Right atrium auricular region (tissue), 2 donors: ENCODE measurements at places on chromosomes 1 and 21. TPM values are rescaled to one million over a fixed set of nuclear protein-coding genes. Genes with fewer than 3 reads are reported as not detected.
A peak's percentile ranks its signal among the peaks of the same experiment; 100 is the strongest.

- DNase-seq: no peak
- no peaks in the 10 kb centered on the region for H3K27me3 ChIP-seq
- H3K27ac ChIP-seq: no peak overlapping the region
- no peaks in the 10 kb centered on the region for H3K36me3 ChIP-seq
These were observed 90.5 kb downstream of the LIPI start for GRCh38 chr21:14120091-14120734.

SYTL1 gene
- total RNA-seq: 1.8 TPM

DNA sequence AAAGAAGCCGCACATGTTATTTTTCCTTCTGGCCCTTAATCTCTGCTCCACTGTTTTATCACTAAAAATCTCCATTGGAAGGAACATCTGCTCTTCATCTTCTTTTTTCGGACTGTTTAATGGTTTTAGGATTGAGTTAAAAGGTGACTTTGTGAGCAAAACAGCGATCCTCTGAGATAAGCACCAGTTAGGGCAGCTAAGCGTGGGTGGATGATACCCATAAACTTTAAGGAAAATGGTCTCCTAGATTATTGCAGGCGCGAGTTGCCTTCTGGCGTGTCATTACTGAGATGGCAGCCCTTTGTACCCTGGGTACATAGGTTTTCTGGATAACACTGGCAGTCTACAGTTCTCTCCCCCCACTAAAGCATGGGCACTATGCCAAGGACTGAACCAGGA, 44.0 kb upstream of the HMGB4 start:
- H3K27me3 ChIP-seq: no peaks in the 10 kb centered on the region
- peak; percentile 4 for DNase-seq
- H3K36me3 ChIP-seq: no peaks in the 10 kb centered on the region
- H3K27ac ChIP-seq: no peak overlapping the region
- no peak overlapping the region for H3K4me3 ChIP-seq
- no peaks in the 10 kb centered on the region for H3K4me1 ChIP-seq

- H3K27me3 ChIP-seq: no peaks in the 10 kb centered on the region
- H3K4me3 ChIP-seq: no peak overlapping the region
- peak overlapping the region; percentile 39 for H3K27ac ChIP-seq
These were observed 36.0 kb downstream of the NUAK2 start for GRCh38 chr1:205285381-205286101.

SELENON gene
- 34.2 TPM for total RNA-seq

SPAG17 gene
- not detected for total RNA-seq

DNA sequence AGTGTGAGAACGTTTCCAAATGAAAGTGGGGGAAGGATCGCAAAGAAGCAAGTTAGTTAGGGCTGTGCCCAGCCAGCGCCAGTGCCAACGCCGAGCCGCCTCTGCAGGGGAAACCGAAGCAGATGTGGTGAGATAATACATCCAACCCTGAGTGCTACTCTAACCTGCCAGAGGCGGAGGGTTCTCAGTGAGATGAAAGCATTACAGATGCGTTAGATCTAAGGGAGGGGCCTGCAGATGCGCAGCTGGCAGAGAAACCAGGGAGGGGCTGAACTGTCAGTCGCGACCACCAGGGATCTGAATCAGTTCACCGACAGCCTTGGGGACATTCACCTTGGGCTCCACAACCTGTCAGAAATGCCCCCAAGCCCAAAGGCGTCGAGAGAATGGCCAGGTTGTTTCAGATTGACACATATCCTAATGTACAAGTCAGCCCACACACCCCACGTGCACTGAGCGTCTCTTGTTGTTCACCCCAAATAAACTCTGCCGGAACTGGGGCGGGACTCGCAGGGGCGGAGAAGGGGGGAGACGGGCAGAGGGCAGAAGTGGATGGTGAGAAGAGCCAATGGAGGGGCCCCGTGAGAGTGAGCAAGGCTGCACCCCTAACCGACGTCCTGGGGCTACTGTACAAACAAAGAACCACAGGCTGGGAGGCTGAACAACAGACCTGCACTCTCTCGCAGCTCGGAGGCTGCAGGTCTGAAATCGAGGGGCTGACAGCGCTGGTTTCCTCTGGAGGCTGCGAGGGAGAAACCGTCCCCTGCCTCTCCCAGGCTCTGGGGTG, 8.7 kb upstream of the UMODL1 start:
- H3K36me3 ChIP-seq: no peaks in the 10 kb centered on the region
- no peak overlapping the region for H3K27ac ChIP-seq
- no peaks in the 10 kb centered on the region for H3K4me1 ChIP-seq
- H3K4me3 ChIP-seq: no peak overlapping the region
- H3K27me3 ChIP-seq: no peaks in the 10 kb centered on the region

OR2L5 gene
- total RNA-seq: not detected

DNA sequence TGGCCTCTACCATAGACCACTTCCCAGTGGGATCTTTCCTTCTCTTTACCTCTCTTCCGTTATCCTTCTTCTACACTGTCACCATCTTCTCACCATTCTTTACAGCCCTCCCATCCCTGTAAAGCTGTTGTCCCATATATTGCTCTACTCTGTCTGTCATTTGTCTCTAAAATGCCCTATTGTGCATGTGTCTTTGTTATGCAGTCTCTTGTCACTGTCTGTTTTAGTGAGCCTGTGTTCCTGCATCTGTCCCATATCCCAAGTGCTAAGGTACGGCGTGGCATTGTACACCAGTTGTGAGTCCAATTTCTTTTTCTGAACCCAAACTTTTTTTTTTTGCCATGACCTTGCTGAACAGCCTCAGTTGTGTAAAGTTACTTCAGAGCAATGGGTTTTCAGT, 8.8 kb upstream of the ZBTB18 start:
- H3K27me3 ChIP-seq: no peaks in the 10 kb centered on the region
- H3K36me3 ChIP-seq: no peaks in the 10 kb centered on the region
- no peak for DNase-seq
- no peak overlapping the region for H3K27ac ChIP-seq
- no peak overlapping the region for H3K4me3 ChIP-seq

DNA sequence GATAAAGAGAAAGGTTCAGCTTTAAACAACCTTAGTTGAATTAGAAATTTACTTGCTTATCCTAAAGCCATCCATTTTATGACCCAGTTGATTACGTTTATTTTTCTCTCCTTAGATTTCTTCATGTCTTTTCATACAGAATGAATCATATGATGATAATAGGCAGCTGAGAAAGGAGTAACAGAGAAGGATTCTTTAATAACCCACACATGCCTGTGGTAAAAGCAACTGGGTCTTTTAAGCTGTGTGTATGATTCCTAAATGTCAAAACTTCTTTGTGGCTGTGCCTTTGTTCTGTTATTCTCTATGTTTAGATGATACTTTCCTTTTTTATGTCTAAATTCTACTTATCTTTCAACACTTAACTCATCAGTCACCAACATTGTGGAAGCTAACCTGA, 626.5 kb downstream of the NCAM2 start:
- no peaks in the 10 kb centered on the region for H3K27me3 ChIP-seq
- no peak overlapping the region for H3K27ac ChIP-seq
- no peak for DNase-seq
- H3K4me1 ChIP-seq: no peaks in the 10 kb centered on the region
- no peaks in the 10 kb centered on the region for H3K36me3 ChIP-seq
- H3K4me3 ChIP-seq: no peak overlapping the region

DNA sequence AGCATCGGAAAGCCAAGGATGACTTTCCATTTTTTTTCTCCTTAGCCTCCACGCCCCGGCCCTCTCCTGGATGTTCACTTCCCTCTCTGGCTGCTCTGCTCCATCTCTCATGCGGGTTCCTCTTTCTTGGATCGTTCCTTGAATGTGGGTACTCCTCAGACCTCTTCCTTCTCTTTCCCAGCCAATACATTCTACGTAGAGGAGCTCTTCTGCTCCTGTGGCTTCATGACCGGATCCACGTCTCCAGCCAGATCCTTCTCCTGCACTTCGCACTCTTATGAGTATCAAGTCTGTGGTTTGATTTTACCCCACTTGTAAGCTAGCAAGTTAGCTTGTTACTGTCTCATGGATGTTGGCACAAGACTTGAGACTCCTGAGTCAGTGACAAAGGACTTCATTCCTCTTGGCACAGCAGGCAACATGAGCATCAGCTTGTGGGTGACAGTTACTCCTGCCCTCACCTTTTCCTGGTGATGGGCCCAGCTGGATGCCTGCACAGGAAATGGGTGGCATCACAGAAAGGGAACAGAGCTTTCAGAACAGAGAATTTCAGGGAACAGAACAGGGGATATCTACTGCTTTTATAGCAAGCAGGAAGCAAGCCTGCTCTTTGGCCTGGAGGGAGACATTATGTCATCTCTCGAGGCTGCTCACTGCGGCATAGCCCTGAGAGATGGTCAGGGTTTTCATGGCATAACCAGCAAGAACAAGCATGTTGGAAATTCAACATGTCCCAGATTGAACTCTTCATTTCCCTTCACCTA, 100.1 kb upstream of the KIF26B start:
- H3K4me3 ChIP-seq: no peak overlapping the region
- no peaks in the 10 kb centered on the region for H3K4me1 ChIP-seq
- DNase-seq: no peak
- no peak overlapping the region for H3K27ac ChIP-seq
